T-helper 1 cell (primary cell): ENCODE measurements at places on chromosomes 6 and 20.

GRCh38 chr6:168088161-168089053 is 9.4 kb upstream of the FRMD1 start:
- no peak for DNase-seq

- no peak for DNase-seq
These were observed 426.9 kb downstream of the HTR1B start for GRCh38 chr6:77036400-77036799.

GRCh38 chr20:1656844-1657243 is 735 bp downstream of the SIRPG start:
- DNase-seq: peak; percentile 41

GRCh38 chr6:1507251-1507650 is 102.5 kb upstream of the FOXC1 start:
- DNase-seq: no peak

- no peak for DNase-seq
These were observed 6.2 kb downstream of the PXMP4 start for GRCh38 chr20:33713865-33714367.

DNA sequence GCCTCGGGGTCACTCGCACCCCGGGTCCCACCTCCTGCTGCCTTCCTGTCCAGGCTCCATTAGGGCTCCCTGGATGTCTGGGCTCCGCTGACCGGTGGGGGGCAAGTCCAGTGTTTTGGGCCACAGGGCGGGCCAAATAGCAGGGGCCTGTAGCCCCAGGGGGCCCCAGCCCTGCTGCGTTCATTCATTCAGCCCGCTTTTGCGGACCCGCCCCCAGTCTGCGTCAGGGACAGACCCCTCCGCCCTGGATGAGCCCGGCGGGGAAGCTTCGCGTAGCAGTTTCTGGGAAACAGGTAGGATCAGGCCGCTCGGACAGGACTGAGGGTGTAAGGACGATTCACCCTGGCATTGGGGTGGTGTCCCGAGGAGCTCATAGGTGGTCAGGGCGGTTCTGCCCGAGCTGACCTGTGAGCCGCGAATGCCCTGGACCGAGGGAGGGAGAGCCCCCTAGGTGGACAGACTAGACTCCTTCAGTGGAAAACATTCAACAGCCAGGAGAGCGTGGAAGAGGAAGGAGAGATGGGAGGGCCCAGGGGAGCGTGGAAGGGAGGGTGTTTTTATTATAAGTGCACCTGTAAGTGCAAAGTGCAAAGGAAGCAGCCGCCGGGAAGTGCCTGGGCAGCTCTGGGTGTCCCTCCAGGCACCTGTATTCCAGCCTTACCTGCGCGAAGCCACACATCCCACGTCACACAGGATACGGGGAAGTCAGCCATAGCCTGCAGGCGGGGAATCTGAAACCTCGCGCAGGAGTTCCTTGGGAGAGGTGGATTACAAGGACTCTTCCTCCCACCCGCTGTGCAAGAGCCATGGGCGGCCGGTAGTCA is 662 bp downstream of the ENTPD6 start:
- no peak for DNase-seq

- peak; percentile 35 for DNase-seq
These were observed 29.7 kb downstream of the FYN start for GRCh38 chr6:111843347-111844147.

- DNase-seq: no peak
These were observed 228.1 kb downstream of the FOXC1 start for GRCh38 chr6:1837826-1838225.

GRCh38 chr20:44085616-44086434 is 101.2 kb downstream of the JPH2 start:
- DNase-seq: no peak

GRCh38 chr20:34269996-34270627 is 28.9 kb downstream of the ASIP start:
- no peak for DNase-seq

- no peak for DNase-seq
These were observed 12.9 kb downstream of the TBPL1 start for GRCh38 chr6:133965817-133966360.

DNA sequence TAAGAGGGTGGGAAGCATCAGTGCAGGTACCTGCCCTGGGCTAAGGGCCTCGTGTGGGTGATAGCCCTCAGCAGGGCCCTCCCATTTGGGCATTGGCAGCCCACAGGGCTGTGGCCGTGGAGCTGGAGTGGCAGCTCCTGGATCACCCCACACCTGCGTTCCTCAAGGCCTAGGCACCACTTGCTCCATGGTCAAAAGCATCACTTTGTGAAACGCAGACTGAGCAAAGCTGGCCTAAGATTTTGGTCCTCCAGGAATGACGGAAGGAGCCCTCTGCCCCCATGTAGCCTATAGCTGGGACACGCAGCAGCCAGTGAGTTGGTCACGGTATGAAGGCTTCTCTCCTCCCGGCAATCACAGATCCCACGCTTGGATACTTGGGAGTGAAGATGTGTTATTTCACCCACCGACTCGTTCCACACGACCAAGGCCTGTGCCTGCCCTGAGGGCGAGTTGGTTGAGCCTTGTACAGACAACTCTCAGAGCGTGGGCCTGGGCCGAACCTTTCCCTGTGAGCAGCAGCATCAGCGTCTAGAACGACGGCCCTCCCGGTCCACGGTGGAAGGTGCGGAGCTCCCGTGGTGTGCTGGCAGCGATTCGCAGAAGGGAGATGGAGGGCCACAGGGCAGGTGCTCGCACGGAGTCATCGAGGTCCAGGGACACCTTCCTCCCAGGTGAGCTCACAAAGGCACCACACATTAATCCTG is 39.7 kb downstream of the THBS2 start:
- no peak for DNase-seq

DNA sequence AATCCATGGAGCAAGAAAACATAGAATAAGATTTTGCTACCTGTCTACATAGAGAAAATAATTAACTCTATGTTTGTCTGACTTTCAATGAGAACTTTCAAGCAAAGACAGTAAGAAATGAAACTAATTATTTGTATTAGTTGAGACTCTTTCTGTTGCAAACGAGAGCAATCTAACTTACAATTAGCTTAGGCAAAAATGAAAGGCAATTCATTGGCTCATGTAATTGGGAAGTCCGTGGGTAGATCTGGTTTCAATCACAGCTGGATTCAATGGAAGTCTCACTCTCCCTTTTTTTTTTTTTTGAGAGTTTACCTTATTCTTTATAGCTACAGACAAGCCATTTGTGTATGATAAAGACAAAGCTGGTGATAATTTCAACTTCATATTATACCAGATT is 68.2 kb upstream of the STXBP5 start:
- no peak for DNase-seq

DNA sequence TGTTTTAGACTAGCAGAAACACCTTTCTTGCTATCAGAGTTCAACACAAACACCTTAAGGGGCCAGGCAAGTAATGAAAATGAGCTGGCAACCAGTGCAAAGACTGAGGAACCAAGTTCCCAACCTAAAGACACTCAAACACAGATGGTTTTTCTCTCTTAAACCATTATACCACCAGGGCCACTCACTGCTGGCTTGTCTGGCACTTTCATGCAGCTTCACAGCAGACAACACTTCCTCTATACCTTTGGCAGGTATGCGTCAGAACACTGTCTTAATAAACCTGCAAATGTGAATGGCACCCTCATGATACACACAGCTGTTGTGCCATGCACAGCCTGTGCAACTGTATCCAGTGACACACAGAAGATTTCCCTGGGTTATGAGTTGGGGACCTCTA is 41.6 kb downstream of the NFATC2 start:
- DNase-seq: no peak

DNA sequence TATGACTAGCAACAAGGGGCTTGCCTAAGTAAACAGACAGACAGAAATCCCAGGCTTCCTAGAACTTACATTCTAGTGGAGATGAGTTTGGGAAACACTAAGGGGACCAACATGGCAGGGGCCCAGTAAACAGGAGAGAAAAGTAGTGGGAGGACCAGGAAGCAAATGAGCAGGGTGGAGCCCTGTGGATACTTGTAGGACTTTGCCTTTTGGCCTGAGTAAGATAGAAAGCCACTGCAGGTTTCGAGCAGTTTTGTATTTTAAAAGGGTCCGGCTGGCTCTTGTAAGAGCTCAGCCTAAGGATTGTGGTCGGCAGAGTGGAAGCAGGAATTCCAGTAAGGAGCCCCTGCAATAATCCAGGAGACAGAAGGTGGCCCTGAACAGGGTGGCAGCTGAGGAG is 125.5 kb downstream of the MAP3K7 start:
- DNase-seq: no peak

GRCh38 chr6:167797011-167797471 is 29.7 kb upstream of the AFDN start:
- no peak for DNase-seq

GRCh38 chr20:5212907-5213487 is 86.2 kb downstream of the CDS2 start:
- no peak for DNase-seq

GRCh38 chr6:119331663-119332286 is 17.8 kb downstream of the MAN1A1 start:
- DNase-seq: no peak

GRCh38 chr20:61436667-61437279 is 184.7 kb downstream of the CDH4 start:
- DNase-seq: no peak

DNA sequence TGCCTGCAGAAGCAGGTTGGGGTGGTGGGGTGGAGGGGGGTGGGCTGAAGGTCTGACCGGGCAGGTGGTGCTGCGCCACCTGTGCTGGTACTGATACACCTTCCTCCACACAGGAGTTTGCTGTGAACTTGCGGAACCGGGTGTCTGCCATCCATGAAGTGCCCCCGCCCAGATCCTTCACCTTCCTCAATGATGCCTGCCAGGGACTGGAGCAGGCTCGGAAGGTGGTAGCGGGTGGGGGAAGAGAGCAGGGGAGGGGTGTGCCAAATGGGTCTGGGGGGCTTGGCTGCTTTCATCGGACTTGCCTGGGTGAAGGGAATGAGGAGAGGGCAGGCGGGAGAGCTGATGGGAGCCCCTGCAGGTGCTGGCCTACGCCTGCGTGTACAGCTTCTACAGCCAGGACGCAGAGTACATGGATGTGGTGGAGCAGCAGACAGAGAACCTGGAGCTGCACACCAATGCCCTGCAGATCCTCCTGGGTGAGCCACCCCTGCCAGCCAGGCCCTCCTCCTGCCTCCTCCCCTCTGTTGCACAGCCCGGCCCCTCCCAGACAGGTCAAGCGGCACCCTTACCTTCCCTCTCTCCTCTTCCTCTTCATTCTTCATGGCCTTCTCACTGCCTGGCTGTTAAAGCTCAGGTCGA is 6.7 kb downstream of the DNPH1 start:
- no peak for DNase-seq

- DNase-seq: no peak
These were observed 64.2 kb upstream of the CCN6 start for GRCh38 chr6:111989743-111990142.
